ENCODE measurements at places on chromosomes 3 and 15.

GRCh38 chr3:117346901-117347300 is 637.3 kb downstream of the TUSC7 start:
- DNase-seq, result no peak

- no peak for DNase-seq
Observed at GRCh38 chr3:52886049-52886730, 11.2 kb downstream of the STIMATE start.

DNA sequence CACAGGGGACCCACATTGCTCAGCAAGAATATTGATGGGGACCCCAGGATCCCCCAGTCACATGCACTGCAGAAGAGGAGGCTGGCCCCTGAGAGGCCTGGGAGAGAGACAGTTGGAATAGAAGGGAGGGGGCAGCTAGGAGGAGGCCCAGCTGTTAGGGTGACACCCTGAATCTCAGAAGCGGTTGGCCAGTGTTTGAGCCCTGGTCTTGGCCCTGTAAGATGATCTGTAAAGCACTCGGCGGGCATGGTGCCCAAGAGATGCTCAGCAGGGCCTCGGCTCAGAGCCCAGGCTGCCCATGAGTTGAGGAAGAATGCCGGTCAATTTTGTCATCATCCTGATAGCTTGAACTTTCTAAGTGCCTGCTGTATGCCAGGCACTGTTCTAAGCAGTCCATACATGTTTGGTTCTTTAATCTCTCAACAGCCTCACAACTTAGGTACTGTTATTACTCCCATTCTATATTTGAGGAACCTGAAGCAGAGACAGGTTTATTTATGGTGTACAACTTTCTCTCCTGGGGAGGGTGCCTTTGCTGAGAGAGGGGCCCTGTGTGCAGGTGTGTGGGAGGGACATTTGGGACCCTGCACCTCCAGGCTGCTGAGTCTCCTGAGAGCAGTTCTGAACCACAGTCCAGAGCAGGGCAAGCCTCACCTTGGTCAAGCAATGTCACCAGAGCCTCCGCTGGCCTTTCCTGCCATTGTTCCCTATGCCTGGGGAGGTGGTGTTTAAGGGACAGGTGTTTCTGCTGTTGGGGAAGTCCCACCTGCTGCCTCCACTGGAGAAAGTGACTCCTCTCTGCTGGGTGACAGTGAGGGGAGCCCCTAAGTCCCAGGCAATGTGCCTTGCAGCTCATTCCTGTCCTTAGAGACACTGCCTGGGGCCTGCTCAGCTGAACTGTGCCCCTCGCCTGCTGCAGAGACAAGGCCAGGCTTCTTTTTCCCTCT is 26.0 kb downstream of the SLC6A6 start:
- DNase-seq, result no peak

- no peak for DNase-seq
Observed at GRCh38 chr3:126126286-126126685, 42.4 kb upstream of the SLC41A3 start.

GRCh38 chr3:83150896-83151295 is 1389.5 kb upstream of the GBE1 start:
- DNase-seq, result no peak

GRCh38 chr3:141530415-141530768 is 43.6 kb downstream of the RASA2 start:
- no peak for DNase-seq

DNA sequence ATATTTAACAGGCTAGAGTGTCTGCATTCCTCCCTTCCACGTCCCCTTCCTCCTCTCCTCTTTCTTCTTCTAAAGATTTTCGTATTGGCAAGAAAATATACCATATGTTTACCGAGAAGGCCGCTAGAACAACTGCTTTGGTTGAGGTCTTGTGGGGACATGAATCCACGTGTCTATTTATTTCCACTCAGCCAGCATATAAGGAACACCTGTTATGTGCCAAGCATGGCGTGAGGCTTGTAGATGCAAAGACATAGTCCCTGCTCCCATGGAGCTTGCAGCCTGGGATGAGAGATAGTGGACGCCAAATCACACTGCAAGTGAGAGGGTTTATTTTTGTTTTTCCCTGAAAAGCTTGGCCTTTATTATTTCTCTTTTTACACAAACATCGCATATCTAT is 57.1 kb downstream of the SLC7A14 start:
- no peak for DNase-seq

- DNase-seq, result no peak
Observed at GRCh38 chr3:71131375-71132314, 451.9 kb downstream of the FOXP1 start.

- DNase-seq, result no peak
Observed at GRCh38 chr15:99989095-99989494, 255.9 kb upstream of the LYSMD4 start.

DNA sequence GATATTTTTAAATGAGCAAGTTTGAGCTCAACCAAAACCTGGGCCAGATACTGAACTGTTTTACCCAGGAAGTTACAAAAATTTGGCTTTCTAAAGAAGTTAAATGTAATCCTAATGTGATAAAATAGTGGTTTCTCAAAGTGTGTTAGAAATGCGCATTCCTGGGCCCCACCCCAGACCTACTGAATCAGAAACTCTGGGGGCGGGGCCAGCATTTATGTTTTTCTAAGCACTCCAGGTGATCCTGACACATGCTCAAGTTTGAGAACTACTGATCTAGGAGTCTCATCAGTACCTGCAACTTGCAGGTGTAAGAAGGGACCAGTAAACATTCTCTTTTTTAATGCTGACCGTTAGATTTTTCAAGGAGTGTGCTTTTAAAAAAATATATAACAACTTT is 190.6 kb downstream of the VPS13C start:
- DNase-seq, result no peak

GRCh38 chr3:114221881-114222264 is 15.5 kb downstream of the ZNF80 start:
- DNase-seq, result no peak

GRCh38 chr3:150172356-150172755 is 201.7 kb upstream of the PFN2 start:
- no peak for DNase-seq

GRCh38 chr3:66103729-66104128 is 65.0 kb upstream of the MAGI1 start:
- DNase-seq, result no peak

DNA sequence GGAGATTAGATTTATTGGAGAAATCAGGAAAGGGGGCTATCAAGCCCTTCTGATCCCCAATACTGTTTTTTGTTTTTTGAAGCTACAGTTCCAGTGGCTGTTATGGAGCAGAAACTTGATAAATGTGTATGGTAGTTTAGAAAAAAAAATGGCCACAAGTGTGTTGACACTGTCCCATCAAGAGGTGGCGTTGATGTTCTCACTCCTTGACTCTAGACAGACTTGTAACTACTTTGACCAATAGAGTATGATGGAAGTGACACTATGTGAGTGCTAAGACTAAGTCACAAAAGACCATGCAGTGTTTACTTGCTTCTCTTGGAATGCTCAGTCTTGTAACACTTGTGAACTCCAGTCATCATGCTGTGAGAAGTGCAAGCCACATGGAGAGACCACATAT is 356.7 kb downstream of the PDCD6IP start:
- DNase-seq, result no peak

- no peak for DNase-seq
Observed at GRCh38 chr3:195147649-195148080, 123.3 kb downstream of the XXYLT1 start.

GRCh38 chr15:92073044-92073785 is 219.7 kb downstream of the SLCO3A1 start:
- no peak for DNase-seq

GRCh38 chr3:32313723-32314473 is 75.4 kb downstream of the CMTM8 start:
- no peak for DNase-seq

GRCh38 chr3:177379045-177379444 is 181.8 kb upstream of the TBL1XR1 start:
- DNase-seq, result no peak

DNA sequence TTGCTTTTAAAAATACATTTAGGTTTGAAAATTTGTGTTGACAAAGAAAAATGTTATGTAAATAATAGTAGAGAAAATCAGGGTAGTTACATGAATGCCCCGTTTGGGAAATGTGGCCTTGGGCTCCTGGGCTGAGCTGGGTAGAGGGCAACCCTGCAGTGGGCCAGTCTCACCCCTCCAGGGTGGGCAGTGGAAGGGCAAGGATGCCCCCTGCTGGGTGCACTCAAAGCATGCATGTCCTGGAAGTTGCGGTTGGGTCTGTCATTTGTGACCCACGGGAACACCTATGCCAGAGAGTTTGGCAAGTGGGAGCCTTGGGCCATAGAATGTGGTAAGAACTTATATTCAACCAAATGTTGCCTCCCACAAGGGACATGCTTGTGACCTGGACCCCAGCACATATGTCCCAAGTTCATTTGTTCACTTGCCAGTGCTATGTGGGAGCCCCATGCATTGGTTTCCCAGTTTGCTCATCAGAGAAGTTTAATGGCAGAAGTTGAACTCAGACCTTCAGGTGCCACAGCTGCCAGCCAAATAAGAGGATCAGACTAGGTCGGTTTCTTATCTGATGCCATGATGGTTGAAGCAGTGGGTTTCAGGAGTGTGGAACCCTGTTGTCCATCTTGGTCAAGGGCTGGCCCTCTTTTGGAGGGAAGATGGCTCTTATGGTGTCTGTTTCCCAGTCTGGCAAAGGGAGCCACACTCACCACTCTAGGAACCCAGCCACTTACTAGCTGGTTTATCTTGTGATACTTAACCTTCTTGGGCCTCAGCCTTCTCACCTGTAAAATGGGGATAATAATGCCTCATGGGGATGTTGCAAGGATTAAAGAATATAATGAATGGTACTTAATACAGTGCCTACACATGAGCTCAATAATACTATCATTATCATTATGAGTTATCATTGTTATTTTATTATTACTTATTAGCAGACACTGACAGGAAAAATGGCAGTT is 2.5 kb upstream of the PLCB2 start:
- no peak for DNase-seq

DNA sequence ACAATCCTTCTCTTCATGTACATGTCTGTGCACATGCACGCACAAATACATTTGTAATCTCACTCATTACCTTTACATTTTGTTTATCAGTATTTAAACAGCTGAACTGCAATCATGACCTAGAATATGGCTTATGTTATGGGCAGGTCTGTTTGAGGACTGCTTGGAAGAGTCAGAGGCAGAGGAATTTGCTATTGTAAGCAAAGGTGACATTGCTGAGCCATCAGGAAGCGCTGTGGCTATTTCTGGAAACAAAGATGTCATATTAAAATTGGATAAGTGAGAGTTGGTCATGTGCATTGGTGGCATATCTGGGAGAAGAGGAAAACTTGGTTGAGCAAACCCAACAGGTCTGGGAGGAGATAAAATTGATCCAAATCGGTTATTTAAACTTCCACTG is 41.6 kb downstream of the USF3 start:
- DNase-seq, result no peak

GRCh38 chr3:171165499-171165921 is 139.0 kb upstream of the SLC2A2 start:
- DNase-seq, result no peak

DNA sequence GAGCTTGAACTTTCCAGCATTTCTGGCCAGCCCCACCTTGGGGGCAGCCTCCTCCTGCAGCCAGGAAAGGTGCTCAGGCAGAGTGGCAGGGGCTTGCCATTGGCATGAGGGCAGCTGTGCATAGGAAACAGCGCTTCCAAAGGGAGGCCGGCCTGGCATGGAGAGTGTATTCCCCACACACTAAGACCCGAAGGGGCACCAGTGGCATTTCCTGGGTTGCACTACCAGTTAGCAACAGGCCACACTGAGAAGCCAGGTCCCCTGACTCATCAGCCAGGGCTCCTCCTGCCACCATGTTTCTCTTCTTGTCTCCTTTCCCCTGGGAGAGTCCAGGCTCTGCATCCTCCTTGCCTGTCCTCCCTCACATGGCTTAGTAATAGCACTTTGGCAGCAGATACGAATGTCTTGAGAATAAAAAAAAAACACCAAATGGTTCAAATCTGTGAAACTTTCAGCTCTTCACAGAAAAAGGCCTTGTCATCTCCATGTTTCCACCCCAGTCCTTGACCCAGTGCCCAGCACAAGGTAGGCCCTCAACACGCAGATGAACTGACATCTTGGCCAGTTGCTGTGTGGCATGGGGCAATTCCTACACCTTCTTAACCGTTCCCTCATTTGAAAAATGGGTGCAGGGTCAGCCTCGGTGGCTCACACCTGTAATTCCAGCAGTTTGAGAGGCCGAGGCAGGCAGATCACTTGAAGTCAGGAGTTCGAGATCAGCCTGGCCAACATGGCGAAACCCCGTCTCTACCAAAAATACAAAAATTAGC is 180.4 kb downstream of the SMAD6 start:
- no peak for DNase-seq

- peak; percentile 21 for DNase-seq
Observed at GRCh38 chr3:143972505-143973258, 1.1 kb downstream of the DIPK2A start.

GRCh38 chr15:29864501-29864900 is 42.2 kb upstream of the TJP1 start:
- no peak for DNase-seq

DNA sequence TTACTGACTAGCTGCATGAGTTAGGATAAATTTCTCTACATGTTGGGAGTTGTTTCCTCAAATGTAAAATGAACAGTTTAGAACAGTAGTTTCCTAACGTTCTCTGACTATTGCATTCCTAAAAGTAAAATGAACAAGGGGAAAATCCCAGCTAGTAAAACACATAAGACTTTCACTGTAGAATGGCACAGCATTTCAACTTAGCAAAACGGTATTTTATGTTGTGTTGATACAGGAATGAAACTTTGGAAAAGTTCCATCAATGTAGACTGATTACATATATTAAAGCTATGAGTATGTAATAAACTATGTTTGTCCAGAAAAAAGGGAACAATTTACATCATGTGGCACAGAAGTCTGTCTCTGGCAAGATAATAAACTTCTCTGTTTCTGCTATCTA is 297.4 kb upstream of the EPHA3 start:
- no peak for DNase-seq

Data from activated gamma-delta T cell treated with anti-CD3 and anti-CD28 coated beads, Interleukin-2, amount 50 U/mL, for 16 hours (primary cell).